ENCODE measurements at places on chromosomes 4 and X.

DNA sequence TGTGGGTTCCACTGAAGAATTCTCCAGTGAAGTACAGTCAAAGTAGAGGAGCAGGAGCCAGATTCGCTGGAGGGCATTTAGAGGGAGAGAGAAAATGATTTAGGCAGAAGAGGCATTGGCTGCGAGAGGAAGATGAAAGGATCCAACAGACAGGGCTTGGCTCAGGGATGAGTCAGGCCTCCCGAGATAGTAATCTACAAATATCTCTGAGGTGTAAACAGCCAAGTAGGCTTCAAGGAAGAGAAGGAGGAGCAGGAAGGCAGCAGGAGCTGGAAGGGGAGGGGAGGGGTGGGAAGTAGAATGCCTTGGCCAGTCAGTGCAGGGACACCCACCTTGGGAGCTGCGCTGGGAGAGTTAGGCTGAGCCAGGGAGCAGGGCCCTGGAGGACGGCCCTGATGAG is 55.5 kb downstream of the PJA1 start:
- no peak for DNase-seq

GRCh38 chrX:111511477-111511876 is at the start of gene SERTM2:
SERTM2 (plus strand) TSS chrX:111511645; CDS start chrX:111518858, 7,213 bp downstream.
- no peak for DNase-seq

GRCh38 chr4:77344784-77345183 is 187.8 kb downstream of the CCNG2 start:
- DNase-seq = no peak

DNA sequence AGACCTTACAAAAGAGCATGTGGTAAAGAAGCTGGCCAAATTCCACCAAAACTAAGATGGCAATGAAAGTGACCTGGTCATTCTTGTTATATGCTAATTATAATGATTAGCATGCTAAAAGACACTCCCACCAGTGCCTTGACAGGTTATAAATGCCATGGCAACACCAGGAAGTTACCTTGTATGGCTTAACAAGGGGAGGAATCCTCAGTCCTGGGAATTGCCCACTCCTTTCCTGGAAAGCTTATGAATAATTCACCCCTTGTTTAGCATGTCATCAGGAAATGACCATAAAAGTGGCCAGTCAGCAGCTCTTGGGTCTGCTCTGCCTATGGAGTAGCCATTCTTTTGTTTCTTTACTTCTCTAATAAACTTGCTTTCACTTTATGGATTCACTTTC is 87.9 kb downstream of the UPRT start:
- no peak for DNase-seq

- no peak for DNase-seq
These were observed 49.1 kb upstream of the GAB1 start for GRCh38 chr4:143287572-143287923.

DNA sequence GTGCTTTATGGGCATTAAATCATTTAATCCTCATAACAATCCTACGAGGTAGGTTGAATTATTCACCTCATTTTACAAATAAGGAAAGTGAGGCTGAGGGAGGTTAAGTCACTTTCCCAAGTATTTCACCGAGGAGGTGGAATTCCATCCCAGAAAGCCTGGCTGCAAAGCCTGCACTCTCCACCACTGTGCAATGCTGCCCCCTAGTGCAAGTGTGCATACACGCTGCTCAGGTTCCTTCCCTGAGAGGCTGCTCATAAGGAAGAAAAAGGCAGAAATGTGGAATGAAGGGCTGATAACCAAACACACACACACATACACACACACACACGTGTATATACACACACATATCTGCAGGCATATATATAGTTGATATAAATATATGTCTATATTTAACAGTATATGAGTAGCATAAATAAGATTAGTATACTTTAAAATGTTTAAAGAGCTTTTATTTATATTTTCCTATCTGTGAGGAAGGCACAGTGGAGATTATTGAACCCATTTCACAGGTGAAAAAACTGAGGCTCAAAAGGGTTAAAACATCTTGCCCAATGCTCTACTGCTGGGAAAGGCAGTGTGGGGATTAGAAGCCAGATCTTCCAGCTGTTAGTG is 714.5 kb upstream of the TENM3 start:
- peak; percentile 42 for DNase-seq
